NAMALWA (cell line): ENCODE measurements at places on chromosomes 4 and X.

GRCh38 chr4:168648929-168649328 lies 152.1 kb downstream of the PALLD start:
- DNase-seq, result no peak

- DNase-seq, result no peak
Observed at GRCh38 chr4:22881411-22881810, 188.7 kb downstream of the GBA3 start.

GRCh38 chr4:138446456-138446855 lies 204.3 kb upstream of the SLC7A11 start:
- no peak for DNase-seq

DNA sequence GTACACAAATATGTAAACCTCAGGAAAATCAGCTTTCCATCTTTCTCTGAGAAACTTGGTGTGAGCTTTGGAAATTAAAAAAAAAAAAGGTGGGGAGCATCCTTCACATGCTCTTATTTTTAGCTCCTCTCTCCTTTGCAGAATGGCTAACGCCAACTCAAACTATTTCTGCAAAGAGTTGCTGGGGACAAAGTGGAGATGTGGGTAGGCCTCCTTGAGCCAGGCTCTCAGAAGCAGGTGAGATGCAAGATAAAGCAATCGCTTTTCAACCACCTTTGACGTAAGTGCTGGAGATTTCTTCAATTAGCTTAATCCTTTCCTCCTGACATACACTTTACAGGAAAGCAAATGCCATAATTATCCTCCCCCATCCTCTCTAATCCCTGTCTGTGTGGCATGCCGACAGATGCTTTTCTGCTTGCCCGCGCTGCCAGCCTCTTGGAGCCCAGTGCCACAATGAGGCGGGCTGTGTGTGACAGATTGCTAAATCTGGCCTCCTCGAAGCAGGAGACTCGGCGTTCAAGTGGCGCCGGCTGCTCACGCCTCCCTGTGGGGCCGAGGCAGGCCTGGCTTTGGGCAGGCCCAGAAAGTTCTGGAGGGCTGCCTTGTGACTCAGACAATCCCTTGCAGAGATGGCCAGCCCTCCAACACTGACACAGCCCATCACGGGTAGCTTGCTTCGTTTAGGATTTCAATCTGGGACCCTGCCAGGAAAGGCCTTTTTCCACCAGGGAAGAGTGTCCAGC lies 64.9 kb upstream of the SOD3 start:
- DNase-seq, result no peak

- DNase-seq, result no peak
Observed at GRCh38 chrX:114800719-114801118, 216.7 kb downstream of the IL13RA2 start.
